ENCODE measurements at places on chromosomes 4 and X. TPM values are rescaled to one million over a fixed set of nuclear protein-coding genes. Genes with fewer than 3 reads are reported as not detected.

AR gene
- 16.0 TPM for total RNA-seq

ETDA gene
- total RNA-seq = not detected

ZNF141 gene
- total RNA-seq = 4.8 TPM

XAGE1A gene
- not detected for total RNA-seq

Data from psoas muscle (tissue), 8 donors.